ENCODE measurements at places on chromosomes 1 and 21.

- no peak for DNase-seq
These were observed 118.2 kb downstream of the COQ8A start for GRCh38 chr1:227058321-227058751.

DNA sequence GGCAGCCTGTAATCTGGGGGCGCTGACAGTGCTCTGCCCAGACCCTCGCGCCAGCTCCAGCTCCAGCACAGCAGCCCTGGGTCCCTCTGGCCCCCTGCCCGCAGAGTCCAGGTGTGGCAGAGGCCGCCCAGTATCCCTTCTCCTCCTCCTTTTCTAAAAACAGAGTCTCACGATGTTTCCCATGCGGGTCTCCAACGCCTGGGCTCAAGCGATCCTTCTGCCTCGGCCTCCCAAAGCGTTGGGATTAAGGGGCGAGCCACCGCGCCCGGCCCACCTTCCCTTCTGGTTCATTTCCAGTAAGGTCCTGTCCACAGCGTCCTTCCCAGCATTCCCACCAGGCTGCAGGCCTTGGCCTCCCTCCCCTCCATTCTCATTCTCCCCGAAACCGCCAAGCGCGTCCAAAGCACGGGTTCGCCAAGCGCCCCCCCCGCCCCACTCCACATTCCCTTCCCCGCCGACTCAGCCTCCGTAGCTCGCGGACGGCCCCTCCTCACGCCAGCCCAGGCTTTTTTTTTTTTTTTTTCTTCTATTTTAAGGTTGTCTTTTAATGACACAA is 2.0 kb upstream of the PCBP3 start:
- no peak for DNase-seq

GRCh38 chr1:225757927-225758656 is 19.5 kb upstream of the SRP9 start:
- DNase-seq: no peak

- no peak for DNase-seq
These were observed 37.2 kb downstream of the NEK2 start for GRCh38 chr1:211638246-211638645.

DNA sequence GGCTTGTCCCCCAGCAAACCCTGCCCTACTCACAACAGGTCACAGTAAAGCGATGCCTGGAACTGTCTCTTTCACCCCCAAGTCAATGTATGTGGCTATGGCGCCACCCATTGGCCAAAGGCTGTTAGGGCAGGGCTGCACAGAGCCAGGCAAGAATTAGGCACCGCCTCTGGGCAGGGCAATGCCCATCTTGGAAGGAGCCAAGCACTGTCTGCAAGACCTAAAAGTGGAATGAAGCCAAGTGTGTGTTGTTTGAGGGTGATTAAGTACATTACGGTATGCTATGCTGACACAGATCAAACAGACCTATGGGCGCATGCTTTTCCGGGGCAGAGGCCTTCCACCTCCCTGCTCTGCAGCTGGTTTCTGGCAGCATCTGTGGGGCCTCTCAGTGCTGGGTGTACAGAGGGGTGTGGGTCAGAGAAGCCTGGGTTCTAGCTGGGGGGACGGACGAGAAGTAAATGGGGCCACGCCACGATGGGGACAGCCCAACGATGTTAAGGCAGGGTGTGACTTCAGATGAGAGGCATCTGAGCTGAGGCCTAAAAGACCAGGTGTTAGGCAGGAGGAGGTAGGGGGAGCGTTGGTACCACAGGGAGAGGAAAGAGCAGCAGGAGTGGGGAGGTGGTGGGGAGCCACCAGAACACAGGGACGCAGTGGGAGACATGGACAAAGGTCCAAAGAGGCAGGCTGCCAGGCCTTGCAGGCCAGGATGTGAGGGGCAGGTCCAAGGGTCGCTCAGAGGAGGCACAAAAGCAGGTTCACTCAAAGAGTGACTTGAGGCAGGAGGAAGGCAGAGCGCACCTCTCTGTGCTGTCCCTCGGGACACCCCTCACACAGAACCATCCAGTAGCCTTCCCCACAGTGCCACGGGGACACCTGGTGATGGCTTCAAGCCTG is 49.8 kb downstream of the ACOT7 start:
- peak; percentile 67 for DNase-seq

- DNase-seq: no peak
These were observed 17.7 kb upstream of the KLHDC8A start for GRCh38 chr1:205374210-205375078.

GRCh38 chr1:52127181-52128180 is 14.4 kb upstream of the ZFYVE9 start:
- peak; percentile 25 for DNase-seq

GRCh38 chr1:72241397-72241796 is 40.9 kb downstream of the NEGR1 start:
- no peak for DNase-seq

GRCh38 chr1:241702442-241703373 is 50.6 kb downstream of the WDR64 start:
- DNase-seq: no peak

- DNase-seq: no peak
These were observed 89.0 kb downstream of the UBE2U start for GRCh38 chr1:64292399-64292798.

DNA sequence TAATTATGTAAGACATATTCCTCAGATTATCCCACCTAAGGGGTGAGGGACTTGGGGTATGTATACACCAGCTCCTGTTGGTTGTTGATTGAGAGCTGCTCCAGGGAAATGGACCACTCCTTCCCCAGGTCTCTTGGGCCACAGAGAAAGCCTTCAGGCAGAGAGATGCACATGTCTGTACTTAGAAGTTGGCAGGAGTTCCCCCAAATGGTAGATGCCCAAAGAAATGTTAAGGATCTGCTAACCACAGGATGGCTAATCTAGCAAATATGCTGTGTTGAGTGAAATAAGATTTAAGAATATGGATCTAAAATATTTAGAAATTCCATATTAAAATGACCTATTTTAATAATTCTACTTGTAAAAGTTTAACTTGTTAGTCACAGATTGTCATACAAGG is 100.8 kb upstream of the DNAH14 start:
- no peak for DNase-seq

- no peak for DNase-seq
These were observed 846 bp downstream of the HMGB4 start for GRCh38 chr1:33864460-33865389.

- no peak for DNase-seq
These were observed 9.1 kb downstream of the SMAP2 start for GRCh38 chr1:40382601-40383000.

GRCh38 chr1:199735660-199736059 is 291.9 kb upstream of the NR5A2 start:
- no peak for DNase-seq

DNA sequence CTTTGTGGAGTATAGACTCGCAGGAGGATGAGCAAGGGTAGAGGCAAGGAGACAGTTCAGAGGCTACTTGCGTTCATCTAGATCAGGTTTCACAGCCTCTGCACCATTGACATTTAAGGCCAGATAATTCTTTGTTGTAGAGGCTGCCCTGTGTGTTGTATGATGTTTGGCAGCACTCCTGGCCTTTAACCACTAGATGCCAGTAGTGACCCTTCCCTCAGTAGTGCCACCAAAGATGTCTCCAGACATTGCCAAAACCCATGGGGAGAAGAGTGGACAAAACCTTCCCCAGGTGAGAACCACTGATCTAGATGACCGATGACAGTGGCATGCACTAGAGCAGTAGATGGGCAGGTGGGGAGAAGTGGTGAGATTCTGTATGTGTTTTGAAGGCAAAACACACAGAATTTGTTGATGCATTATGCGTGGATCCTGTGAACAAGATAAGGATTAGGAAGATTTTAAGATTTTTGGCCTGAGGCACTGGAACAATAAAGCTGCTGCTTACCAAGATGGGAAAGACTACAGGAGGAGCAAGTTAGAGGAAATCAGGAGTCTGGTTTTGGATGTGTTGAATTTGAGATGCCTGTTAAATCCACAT is 9.9 kb upstream of the COG2 start:
- DNase-seq: no peak

- no peak for DNase-seq
These were observed 44.7 kb upstream of the ZNF644 start for GRCh38 chr1:91066538-91066937.

- no peak for DNase-seq
These were observed 77.3 kb upstream of the NEK7 start for GRCh38 chr1:198079432-198079951.

GRCh38 chr21:31599013-31599412 is 60.5 kb upstream of the SOD1 start:
- no peak for DNase-seq

DNA sequence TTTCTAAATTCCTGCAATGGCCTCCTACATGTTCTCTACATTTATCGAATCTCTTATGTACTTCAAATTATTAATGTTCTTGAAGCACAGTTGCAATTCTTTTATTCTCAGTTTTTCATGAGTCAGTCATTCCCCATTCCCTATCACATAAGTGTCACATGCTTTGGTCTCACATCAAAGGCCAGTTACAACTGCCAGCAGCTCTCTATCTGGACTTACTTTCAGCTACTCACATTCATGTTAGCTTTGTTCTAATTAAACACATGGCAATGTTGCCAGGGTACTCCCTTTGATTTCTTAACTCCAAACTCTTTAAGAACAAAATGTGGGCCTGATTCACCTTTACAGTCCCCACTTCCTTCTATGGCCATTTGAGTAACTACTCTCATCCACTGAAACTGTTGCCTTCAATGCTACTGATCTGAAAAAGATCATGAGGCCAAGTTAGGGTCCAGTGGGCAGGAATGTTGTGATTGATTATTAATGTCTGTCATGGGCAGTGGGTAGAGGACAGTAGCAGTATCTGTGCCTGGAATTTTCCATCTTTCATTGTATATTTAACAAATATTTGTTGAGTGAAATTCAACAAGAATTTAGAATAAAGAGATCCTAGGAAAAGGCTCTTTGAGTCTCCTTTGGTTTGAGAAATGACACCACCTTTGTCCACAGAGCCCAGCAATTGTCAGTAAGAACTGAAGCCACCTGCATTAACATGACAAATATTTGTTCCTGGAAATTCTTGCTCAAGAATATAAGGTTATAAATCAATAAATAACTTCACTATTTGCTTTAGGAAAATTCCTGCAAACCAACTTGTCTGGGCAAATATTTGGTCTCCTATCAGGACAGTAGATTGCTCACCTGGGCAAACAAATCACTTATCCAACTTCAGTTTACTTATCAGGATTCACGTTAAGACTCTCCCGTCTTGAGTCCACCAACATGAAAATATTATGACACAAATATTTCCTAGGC is 153.6 kb upstream of the SAMSN1 start:
- DNase-seq: no peak

DNA sequence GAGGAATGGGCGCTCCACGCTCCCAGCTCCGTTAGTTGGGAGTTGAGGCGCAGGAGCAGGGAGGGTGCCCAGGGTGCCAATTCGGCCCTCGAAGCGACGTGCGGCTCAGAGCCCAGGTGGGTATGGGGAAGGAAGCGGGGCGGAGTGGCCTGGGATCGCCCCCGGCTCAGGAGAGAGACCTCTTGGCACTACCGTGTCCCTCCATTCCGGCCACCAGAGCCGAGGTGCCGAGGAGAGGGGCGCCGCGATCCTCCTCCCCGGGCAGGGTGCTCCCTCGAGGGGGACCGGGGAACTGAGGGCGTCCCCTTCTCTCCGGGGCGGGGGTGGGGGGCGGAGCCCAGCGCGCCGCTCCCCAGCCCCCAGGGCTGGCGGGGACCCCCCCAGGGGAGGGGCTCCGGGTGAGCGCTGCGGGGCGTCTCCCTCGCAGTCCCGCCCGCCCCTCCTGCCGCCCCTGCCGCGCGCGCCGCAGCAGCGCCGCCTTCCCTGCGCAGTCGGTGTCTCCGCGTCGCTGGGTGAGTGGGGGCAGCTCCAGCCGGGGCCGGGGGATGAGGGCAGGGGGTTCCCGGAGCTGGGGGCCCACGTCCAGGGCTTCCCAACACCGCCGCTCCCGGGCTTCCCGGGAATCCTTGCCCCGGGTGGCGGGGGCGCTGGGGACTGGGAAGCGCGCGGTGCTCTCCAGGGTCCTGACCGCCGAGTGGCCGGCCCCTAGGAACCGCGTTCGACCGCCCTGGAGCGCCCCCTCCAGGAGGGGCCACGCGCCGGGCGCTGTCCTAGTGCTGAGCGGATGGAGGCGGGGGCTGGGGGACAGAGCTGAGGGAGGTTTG is at the start of gene HPCA:
HPCA (plus strand) TSS at position 488 of the 824 bp plus-strand sequence. CDS start 2,408 bp downstream, outside the sequence.
- DNase-seq: peak; percentile 63

- no peak for DNase-seq
These were observed 30.4 kb upstream of the ZFYVE9 start for GRCh38 chr1:52111492-52111891.

GRCh38 chr1:5886541-5887348 is 105.5 kb downstream of the NPHP4 start:
- DNase-seq: no peak

DNA sequence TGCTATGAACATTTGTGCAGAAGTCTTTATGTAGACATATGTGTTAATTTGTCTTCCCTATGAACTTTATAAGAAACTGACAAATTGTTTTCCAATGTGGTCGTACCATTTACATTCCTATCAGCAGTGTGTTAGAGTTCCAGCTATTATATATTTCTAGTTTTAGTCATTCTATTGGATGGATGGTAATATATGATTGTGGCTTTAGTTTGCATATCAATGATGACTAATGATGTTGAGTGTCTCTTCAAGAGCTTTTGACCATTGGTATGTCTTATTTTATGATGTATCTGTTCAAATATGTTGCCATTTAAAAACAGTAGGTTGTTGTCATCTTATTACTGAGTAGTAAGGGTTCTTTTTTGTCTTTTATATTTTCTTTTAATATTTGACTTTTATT is 16.2 kb upstream of the ZNF326 start:
- no peak for DNase-seq

- no peak for DNase-seq
These were observed 2.1 kb upstream of the SLC44A5 start for GRCh38 chr1:75612976-75613375.

DNA sequence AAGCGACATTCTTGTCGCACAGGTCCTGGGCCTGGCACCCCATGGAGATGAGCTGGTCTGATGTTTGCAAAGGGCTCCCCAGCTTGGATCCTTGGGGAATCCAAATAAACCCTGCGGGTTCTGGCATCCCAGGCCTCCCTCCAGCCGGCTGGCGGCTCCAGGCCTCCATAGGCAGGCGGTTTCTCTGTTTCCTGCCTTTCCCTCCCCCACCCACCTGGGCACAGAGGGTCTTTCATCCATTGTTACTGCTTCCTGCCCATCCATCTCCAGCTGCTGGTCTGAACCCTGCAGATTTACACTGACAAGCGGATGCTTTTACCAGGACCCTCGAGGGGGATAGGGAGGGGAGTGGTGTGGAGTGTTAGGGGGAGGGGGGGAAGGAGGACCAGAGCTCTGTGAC is 39.1 kb upstream of the ID3 start:
- DNase-seq: no peak
